Natural killer cell (primary cell): ENCODE measurements at places on chromosomes 5 and 9.

- no peak for DNase-seq
These were observed 2127.3 kb upstream of the WWC1 start for GRCh38 chr5:166163996-166164610.

GRCh38 chr9:129435291-129435690, 185.6 kb downstream of the C9orf50 start:
- DNase-seq, result no peak

- no peak for DNase-seq
These were observed 313.7 kb upstream of the IRX4 start for GRCh38 chr5:2196416-2196815.

DNA sequence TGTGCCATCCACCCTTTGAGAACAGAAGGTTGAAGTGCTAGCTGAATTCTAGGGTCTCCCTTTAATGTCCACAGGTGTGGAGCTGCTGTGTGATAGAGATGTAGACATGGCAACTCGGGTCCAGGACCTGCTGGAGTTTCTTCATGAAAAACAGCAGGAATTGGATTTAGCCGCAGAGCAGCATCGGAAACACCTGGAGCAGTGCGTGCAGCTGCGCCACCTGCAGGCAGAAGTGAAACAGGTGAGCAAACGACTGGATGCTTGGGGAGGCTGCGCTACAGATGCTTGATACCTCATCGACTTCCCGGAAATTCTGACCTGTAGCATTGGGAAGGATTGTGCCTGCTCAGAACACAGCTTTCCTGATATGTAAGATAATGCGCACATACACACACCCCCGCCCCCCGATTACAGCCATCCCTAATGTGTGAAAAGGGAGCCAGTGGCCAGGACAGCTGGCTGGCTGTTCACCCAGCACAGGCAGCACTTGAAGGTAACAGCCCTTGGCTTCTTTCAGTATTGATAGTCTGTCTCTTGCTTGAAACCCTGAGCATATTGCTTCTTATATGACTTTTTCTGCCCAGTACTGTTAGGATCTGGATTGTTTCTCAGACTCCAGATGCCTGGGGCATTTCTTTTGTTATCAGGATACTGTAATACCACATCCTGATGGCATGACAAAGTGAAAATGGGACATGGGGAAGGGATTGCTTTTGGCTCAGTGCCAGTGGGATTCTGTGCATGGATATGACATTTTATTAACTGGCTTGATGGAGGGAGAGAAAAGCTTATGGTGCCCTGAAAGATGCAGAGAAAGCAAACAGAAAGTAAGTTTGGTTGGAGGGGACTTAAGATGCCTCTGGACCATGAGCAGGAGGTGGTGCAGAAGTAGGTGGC, 216.8 kb upstream of the OTULINL start:
- DNase-seq, result no peak

- no peak for DNase-seq
These were observed 9.1 kb downstream of the TYRP1 start for GRCh38 chr9:12702160-12702758.

- no peak for DNase-seq
These were observed 42.8 kb downstream of the SHB start for GRCh38 chr9:38026021-38026809.

DNA sequence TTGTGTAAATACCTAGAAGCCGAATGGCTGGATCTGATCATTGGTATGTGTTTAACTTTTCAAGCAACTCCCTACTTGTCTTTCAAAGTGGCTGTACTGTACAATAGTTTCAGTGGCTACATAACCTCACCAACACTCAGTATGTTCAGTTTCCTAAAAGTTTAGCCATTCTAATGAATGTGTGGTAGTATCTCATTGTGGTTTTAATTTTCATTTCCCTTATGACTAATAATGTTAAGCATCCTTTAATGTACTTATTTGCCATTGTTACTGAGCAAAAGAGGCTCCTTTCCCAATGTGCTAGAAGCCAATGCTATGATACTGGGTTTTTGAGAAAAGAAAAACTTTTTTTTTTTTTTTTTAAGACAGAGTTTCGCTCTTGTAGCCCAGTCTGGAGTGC, 27.8 kb upstream of the ALDOB start:
- no peak for DNase-seq

DNA sequence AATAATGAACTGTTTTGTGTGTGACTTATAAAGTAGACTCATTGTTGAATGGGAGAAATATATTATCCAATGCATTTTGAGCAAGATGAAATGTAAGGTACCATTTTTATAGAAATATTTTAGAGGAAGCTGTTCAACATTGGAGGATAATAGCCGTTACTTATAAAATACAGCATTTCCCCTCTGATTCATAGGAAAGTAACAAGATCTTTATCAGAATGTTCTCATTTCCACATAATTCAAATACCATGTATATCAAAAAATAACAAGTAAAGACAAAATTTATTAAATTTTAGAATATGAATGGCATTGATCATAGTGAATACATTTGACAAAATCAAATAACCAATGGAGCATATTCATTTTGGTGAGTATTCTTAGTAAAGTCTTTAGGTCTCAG, 346.7 kb upstream of the PTGER4 start:
- no peak for DNase-seq

- no peak for DNase-seq
These were observed 2.3 kb downstream of the UQCRQ start for GRCh38 chr5:132868754-132869153.

GRCh38 chr5:10736354-10736753, 24.7 kb downstream of the DAP start:
- no peak for DNase-seq

- DNase-seq, result no peak
These were observed 84.9 kb upstream of the ZNF169 start for GRCh38 chr9:94174164-94174563.

DNA sequence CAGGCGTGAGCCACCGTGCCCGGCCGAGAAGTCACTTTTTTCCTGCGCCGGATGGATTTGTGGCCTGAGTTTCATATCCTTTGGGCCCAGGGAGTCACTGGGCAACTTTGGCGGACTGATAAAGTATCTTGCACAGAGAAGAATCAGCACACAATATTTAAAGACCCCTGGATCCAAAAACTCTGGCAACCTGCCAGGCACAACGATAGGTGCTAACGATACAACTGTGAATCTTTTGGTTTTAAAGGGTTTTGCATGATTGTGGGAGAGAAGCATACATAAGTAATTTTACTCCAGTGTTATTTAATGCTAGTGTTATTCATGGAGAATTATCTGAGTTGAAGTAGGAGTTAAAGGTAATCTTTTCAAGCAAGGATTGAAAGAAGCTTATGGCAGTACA, 85.3 kb downstream of the TAF11L14 start:
- DNase-seq, result no peak

GRCh38 chr5:16975950-16976624, 40.0 kb upstream of the MYO10 start:
- DNase-seq, result no peak

DNA sequence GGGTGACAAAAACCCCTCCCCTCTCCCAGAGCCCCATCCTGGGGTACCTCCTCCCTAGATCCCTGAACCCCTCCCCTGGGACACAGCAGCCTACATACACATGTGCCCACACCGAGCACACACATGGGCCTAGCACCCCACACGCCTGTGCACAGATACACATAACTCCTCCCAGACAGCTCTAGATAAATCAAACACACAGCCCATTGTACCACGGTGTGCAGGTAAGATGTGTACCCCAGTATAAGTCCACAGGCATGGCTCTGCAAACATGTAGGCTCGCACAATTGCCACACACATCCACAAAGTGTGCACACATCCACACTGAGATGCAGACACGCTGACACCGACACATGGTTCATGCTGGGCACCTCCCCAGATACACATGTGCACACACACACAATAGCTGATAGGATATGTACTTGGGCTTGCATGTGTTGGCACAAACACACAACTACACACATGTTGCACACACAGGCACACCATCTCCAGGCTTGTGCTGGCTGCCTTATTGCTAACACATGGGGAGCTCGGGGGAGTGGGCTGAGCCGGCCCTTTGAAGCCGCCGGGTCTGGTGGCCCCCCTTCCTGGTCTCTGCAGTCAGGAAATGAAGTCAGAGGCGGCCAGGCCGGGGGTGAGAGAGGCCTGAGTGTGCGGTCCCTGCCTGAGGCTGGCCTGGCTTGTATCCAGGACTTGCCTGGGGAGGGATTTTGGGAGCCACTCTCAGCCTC, 30.2 kb downstream of the GOLGA2 start:
- DNase-seq, result no peak

- no peak for DNase-seq
These were observed 49.9 kb downstream of the COL15A1 start for GRCh38 chr9:98993570-98993945.
